ENCODE measurements at places on chromosomes 2 and 18.

DNA sequence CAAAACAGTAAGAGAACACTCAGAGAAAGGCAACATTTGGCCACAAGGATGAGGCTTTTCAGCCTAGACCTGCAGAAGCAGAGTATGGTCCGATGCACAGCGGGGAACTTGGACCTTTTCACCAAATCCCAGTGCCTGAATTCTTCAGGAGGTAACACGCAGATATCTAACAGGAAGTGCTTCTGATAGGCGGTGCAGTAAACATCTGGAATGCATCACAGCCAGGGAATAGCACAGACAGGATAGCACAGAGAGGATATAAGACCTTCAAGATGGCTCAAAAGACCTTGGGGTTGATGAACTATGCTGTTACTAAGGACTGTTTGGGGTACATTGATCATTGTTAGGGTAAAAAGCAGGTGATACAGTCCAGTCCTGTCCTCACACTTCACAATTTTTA is 1.7 kb downstream of the TMEM127 start:
- no peak for DNase-seq

DNA sequence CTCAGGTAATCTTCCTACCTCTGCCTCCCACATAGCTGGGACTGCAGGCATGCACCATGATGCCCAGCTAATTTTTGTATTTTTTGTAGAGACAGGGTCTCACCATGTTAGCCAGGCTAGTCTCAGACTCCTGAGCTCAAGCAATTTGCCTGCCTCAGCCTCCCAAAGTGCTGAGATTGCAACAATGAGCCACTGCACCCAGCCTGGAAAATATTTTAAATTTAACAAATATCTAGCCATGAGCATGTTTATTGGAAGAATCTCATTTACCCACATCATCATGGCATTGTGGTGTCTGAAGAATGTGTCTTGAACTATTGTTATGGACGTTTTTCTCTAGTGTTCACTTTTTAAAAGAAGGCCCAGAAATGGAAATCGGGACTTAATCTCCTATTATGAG is 231.8 kb downstream of the MBD5 start:
- DNase-seq: no peak

GRCh38 chr2:38600921-38601455 is 1.7 kb downstream of the HNRNPLL start:
- DNase-seq: no peak

DNA sequence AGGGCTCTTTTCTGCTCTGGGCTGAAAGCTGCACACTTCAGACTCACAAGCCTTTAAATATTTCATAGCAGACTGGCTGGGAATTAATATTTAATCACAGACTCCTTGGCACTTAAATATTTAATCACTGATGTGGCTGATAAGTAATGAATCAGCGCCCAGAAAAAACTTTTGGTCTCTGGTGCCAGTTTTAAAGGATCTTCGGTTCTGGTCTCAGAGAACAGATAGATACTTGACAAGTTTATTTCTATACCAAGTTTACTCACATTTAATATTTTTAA is 201.2 kb downstream of the MYCN start:
- DNase-seq: no peak

- DNase-seq: peak; percentile 41
Observed at GRCh38 chr2:27408601-27409320, 630 bp downstream of the PPM1G start.

GRCh38 chr2:96525211-96525507 is 11.4 kb upstream of the ARID5A start:
- no peak for DNase-seq

- DNase-seq: no peak
Observed at GRCh38 chr2:176848844-176849243, 363.8 kb upstream of the HNRNPA3 start.

- DNase-seq: no peak
Observed at GRCh38 chr2:201358684-201359083, 1.5 kb upstream of the FLACC1 start.

DNA sequence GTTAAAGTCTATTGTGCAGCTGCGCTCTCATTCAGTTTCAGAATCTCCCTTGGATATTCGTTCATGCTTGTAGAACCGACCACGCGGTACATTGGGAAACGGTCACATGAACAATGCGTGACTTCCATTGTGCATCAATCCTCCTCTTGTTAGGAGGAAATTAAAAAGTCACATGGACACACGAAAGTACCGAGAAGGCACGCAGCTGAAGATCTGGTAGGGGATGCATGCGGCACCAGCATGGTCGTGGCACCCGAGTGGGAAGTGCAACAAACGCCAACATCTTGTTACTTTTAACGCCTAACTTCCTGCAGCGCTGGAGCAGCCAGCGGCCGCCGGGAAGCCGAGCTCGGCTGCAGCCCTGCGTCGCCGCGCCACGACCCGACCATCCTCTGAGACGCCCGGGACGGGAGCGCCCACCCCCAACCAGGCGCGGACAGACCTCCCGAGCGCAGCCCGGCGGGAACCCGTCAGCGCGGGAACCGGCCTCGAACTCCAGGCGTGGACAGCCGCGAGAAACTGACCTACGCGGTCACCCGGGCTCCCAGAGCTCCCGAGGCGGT is 412 bp downstream of the OSBPL1A start:
- peak; percentile 4 for DNase-seq

DNA sequence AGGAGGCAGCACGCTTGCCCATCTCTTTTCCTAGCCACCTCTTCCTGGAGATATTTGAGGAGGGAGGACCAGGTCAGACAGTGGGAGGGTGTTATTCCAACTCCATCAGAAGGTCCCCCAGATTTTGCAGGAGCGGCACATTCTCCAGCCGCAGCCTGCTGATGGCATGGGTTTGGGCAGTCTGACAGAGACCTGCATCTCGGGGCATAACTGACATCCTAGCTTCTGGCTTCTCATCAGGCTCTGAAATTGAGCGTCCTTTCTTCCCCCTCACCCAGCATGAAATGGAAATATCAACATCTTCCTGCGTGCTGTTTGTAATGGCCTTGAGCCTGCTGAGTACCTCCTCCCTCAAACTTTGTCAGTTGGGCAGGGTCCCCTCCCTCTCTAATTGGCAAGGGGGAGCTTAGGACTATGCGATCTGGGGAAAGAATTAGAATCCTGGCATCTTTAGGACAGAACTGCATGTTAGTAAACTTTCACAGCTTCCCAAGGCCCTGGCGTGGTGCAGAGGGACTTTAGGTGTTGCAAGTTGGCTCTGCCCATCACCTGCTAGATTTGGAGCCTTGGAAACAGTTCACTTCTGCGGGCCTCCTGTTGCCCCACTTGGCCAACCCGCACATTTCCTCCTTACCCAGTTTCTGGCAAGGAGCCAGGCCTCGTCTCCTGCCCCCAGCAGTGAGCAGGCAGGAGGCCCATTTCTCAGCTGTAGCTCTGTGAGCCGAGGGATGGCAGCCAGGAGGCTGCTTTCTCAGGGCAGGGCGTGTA is 2.2 kb downstream of the ITM2C start:
- peak; percentile 53 for DNase-seq

- DNase-seq: no peak
Observed at GRCh38 chr2:225117051-225117716, 74.9 kb upstream of the DOCK10 start.

GRCh38 chr2:42029639-42030199 is 18.1 kb upstream of the PKDCC start:
- no peak for DNase-seq

GRCh38 chr2:160703648-160704585 is 210.3 kb upstream of the RBMS1 start:
- peak; percentile 82 for DNase-seq

- no peak for DNase-seq
Observed at GRCh38 chr2:176463546-176463945, 194.3 kb downstream of the MTX2 start.

DNA sequence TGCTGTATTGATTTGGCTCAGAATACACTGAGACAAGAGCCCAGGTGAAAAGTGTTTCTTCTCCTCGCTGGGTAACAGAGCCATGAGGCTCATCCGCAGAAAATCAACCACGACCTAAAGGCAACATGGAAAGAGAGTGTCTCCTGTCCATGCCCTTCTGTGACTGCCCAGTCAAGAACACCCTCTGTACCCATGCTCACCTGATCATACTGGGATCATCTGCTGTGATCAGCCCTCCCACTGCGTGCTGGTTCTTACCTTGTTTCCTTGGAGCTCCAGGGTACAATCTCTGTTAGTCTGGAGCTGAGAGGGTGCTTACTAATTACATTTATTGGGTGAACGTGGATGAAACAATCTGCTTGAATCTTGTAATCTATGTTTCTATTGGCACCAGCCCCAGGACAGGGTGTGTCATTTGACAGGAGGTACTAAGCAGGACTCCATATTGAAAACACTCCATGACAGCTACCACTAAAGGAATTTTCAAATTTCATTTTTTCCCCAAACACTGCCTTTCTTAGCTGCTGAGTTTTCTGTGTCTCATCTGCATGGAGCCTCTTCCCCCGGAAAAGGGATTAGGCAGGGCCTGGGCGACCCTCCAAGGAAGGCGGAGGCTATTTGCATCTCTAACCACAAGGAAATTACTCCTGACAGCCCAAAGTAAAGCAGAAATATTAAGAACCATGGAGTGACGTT is 39.7 kb upstream of the GRP start:
- no peak for DNase-seq

GRCh38 chr2:69608109-69608508 is 35.4 kb downstream of the AAK1 start:
- no peak for DNase-seq

GRCh38 chr18:11983592-11983991 is 2.3 kb downstream of the IMPA2 start:
- DNase-seq: no peak

- no peak for DNase-seq
Observed at GRCh38 chr2:177175917-177176668, 36.5 kb upstream of the HNRNPA3 start.

- DNase-seq: no peak
Observed at GRCh38 chr2:67772216-67773170, 290.3 kb downstream of the C1D start.

DNA sequence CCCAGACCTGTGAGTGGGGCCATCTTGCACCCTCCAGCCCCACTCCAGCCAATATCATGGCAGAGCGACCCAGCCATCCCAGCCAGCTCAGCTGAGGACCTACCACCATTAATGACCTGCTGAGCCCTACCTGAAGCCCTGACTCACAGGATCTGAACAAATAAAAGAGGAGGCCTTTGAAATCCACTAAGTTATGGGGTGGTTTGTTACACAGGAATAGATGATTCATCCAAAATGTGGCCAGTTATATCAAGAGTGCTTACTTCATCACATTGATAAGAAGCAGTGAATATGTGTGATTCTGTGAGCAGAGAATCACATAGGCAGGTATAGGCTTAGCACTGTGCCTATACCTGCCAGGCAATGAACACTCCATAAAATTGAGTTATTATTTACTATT is 34.7 kb upstream of the FAM124B start:
- no peak for DNase-seq

DNA sequence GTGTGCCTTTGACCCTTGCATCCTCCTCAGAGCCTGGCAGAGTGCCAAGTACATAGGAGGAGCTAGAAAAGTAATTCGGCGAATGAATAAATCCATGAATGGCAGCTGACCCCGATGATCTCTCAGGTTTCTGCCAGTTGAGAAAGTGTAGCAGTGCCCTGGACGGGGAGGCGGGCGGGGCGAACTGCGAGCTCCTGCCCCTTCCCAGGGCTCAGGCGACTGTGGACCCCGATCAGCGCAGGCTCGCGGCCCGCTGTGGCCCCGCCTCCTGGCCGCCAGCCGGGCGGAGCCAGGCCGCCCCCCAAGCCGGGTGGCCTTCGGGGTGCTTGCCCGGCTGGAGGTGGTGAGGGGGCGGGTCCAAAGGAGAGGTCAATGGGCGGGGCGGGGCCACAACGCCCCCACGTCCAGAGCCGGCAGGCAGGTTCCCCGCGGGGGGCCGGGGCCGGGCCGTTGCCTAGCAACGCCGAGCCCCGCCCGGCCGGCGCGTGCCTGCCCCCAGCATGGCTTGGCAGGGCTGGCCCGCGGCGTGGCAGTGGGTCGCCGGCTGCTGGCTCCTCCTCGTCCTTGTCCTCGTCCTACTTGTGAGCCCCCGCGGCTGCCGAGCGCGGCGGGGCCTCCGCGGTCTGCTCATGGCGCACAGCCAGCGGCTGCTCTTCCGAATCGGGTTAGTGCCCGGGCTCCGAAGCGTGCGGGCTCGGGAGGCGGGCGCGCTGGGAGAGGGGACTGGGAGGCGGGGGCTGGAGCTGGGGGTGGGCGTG is 30.6 kb upstream of the TMBIM1 start:
- DNase-seq: peak; percentile 78

GRCh38 chr2:15893689-15894480 is 46.5 kb upstream of the MYCN start:
- DNase-seq: no peak

DNA sequence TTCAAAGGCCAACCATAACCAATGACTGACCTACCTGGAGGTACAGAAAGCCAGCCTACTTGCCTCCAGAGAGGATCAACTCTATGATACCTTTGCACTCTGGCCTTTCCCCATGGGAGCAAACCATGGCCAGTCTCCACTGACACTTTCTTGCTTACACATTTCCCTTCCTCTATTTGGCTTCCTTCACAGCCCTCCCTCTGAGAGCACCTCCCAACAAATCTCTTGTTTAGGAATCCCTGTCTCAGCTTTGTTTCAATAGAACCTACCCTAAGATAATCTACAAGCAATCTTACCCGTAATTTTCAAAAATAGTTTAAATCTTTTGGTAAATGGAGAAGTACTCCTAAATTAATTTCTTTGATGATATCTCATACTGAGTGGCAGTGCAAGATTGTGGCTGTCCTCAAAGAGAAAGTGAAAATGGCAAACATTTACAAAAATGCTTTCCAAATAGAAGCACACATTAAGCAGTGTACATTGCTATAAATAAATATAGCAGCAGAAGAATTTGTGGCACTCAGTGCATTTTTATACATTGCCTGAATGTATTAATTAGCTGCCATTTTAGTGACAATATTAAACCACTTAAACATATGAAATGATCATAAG is 140.6 kb downstream of the CCDC148 start:
- DNase-seq: no peak

DNA sequence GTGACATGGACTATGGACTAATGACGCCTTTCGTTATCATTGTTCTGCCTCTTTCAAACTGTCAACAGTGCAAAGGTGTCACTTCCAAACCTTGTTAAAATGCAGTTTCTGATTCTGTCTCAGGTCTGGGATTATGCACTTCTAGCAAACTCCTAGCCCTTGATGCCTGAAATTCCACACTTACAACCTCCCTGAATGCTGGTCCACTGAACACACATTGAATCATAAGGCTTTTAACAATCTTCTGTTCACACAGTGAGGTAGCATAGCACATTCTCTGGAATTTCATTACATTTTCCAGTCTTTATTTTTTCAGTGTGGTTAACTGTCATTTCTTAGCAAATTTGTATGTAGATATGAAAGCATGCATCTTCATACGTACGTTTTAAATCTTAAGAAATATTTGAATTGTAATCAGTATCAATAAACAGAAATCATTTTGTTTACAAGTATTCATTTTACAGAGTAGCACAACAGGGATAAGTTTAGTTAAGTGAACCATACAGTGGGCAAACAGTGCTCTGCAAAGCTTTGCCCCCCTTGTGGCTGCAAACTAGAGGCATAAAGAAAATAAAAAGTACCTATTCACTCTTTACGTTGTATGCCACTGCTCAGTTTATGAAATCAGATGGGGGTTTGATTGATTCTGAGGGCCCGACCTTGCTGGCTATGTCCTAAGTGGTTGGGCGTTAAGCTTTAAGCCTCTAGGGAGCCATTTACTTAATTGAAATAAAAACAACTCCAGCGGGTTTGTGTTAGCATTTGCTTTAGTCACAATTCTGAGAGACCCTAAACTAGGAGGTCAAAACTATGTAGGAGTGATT is 250.8 kb downstream of the LRRTM1 start:
- DNase-seq: no peak

GRCh38 chr2:205086662-205087061 is 541.4 kb downstream of the PARD3B start:
- no peak for DNase-seq

GRCh38 chr2:97722227-97722626 is 8.9 kb downstream of the ZAP70 start:
- DNase-seq: no peak

GRCh38 chr2:210299866-210300373 is 15.1 kb downstream of the MYL1 start:
- no peak for DNase-seq

Measured in OCI-LY7 (cell line).